ENCODE measurements at places on chromosomes 4 and X.

GRCh38 chr4:175470131-175470530 is 341.9 kb downstream of the GPM6A start:
- no peak overlapping the region for H3K4me3 ChIP-seq
- H3K4me1 ChIP-seq, result no peaks in the 10 kb centered on the region
- H3K36me3 ChIP-seq, result no peaks in the 10 kb centered on the region

GRCh38 chr4:60463857-60464502 is 736.1 kb upstream of the ADGRL3 start:
- H3K4me3 ChIP-seq, result no peak overlapping the region
- H3K4me1 ChIP-seq, result no peaks in the 10 kb centered on the region
- no peak overlapping the region for H3K27ac ChIP-seq
- H3K36me3 ChIP-seq, result no peaks in the 10 kb centered on the region
- H3K27me3 ChIP-seq, result no peaks in the 10 kb centered on the region

DNA sequence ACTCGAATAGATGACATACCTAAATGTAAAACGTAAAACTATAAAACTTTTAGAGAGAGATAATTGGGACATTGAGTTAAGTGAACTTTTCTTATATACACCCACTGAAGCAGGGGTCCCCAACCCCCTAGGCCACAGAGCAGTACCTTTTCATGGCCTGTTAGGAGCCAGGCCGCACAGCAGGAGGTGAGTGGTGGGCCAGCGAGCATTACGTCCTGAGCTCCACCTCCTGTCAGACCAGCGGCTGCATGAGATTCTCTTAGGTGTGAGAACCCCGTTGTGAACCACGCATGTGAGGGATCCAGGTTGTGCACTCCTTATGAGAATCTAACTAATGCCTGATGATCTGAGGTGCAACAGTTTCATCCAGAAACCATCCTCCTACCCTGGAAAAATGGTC is 114.8 kb downstream of the HMX1 start:
- no peak overlapping the region for H3K4me3 ChIP-seq
- no peaks in the 10 kb centered on the region for H3K4me1 ChIP-seq
- no peak for DNase-seq
- H3K27me3 ChIP-seq, result peaks cover 2% of the 10 kb centered on the region
- H3K27ac ChIP-seq, result no peak overlapping the region

DNA sequence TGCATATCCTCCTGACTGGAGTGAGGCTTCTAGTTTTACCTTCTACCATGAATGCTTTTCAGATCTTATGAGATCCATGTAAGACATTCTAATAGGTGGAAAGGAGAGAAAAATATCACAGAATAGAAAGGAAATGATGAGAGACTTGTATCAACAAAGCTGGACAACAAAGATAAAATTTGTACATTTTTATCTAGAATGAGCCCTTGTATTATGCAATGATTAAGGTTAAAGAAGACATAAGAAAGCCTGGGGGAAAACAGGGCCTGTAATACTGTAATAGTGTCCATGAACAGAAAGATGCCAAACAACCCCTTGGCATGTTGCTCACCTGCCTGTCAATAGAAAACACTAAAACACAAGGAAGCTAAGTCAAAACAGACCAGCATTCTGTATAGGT is 44.2 kb upstream of the SCRG1 start:
- DNase-seq, result no peak
- H3K27me3 ChIP-seq, result no peaks in the 10 kb centered on the region
- H3K4me3 ChIP-seq, result no peak overlapping the region
- no peak overlapping the region for H3K27ac ChIP-seq
- no peaks in the 10 kb centered on the region for H3K36me3 ChIP-seq

DNA sequence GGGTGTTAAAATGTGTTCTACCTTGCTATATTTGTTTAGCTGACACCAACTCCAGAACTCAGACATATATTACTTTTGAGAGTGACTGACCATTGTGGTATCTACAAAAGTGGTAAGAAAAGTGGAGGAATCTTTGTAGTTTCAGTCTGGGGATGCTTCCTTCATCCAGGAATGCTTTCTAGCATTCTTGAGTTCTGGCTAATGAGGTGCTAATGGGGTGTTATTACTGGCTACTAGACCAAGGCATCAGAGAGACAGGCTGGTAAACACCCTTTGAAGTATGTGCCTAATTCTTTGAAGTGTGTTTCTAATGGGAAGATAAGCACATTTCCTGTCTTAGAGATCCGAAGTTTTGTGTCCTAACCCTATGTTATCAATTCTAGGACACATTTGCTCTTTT is 310.4 kb downstream of the SPRY1 start:
- H3K27me3 ChIP-seq, result no peaks in the 10 kb centered on the region
- H3K36me3 ChIP-seq, result no peaks in the 10 kb centered on the region
- no peak overlapping the region for H3K27ac ChIP-seq
- no peaks in the 10 kb centered on the region for H3K4me1 ChIP-seq

DNA sequence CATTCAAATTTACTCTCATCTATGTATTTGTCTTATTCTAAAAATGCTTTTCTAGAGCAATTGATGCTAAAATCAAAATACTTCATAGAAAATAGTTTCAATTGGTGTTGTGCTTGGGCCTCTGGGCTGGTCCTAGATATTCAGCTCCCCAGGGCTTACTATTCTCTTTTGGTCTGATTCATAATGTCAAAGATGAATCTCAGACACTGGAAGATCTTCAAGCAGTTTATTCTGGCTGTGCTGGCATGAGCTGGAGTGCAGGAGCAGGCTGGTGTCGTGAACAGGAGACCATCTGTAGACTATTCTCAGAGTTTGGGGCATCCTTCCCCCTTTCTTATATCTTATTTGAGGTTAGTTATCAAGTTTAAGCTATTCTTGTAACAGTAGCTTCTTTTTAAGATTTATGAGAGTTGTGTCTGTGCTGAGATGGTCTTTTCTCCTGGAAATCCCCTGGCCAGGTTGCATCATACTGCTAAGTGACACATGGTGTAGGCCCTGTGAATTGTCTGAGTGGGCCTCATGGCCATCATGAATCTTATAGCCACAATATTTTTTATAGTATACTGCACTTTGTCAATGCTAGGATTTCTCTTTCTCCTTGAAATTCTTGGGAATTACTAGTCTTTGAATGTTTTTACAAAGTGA is 1624.0 kb upstream of the IGFBP7 start:
- DNase-seq, result no peak
- H3K27me3 ChIP-seq, result no peaks in the 10 kb centered on the region
- no peak overlapping the region for H3K4me3 ChIP-seq
- H3K4me1 ChIP-seq, result peaks cover 4% of the 10 kb centered on the region
- H3K36me3 ChIP-seq, result no peaks in the 10 kb centered on the region
- no peak overlapping the region for H3K27ac ChIP-seq

GRCh38 chr4:142557239-142557801 is 288.8 kb downstream of the INPP4B start:
- no peaks in the 10 kb centered on the region for H3K27me3 ChIP-seq
- H3K36me3 ChIP-seq, result no peaks in the 10 kb centered on the region

GRCh38 chr4:105765690-105766407 is 57.3 kb downstream of the GSTCD start:
- H3K36me3 ChIP-seq, result no peaks in the 10 kb centered on the region
- no peak overlapping the region for H3K27ac ChIP-seq
- no peak overlapping the region for H3K4me3 ChIP-seq
- no peaks in the 10 kb centered on the region for H3K4me1 ChIP-seq

GRCh38 chr4:26284536-26284935 is 36.3 kb upstream of the RBPJ start:
- H3K27me3 ChIP-seq, result no peaks in the 10 kb centered on the region
- DNase-seq, result no peak
- H3K4me1 ChIP-seq, result no peaks in the 10 kb centered on the region
- no peak overlapping the region for H3K27ac ChIP-seq

DNA sequence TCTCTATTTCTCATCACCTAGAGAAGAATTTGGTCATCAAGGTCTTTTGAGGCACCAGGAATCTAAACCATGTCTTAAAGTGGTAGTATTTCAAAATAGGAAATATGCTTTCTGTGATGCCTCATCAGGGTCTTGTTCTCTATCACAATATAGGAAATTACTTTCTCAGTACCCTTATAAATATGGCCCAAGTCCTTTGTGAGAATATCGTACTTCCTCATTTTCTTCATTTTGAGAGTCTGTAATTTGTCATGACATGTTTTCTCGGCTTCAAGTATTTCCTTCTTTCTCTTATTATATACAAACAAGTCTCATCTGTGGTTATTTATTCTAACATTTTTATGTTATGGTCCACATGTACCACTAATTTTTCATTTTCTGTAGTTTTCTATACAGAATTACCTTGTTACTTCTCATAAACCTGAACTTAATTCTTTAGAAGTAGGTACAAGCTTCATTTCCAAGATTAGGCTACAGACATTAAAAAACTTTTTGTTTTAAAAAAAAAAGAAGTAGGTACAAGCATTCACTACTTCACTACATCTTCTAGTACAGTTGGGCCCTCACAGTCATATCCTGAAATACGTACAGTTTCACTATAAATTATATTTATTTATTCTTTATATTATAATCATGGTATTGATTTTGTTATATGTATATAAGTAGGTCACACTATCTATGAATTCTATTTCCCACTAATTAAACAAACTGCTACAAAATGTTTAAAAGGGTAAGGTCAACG is 54.4 kb downstream of the KLHL13 start:
- DNase-seq, result no peak
- no peaks in the 10 kb centered on the region for H3K27me3 ChIP-seq
- no peak overlapping the region for H3K4me3 ChIP-seq
- H3K4me1 ChIP-seq, result no peaks in the 10 kb centered on the region
- H3K36me3 ChIP-seq, result no peaks in the 10 kb centered on the region

DNA sequence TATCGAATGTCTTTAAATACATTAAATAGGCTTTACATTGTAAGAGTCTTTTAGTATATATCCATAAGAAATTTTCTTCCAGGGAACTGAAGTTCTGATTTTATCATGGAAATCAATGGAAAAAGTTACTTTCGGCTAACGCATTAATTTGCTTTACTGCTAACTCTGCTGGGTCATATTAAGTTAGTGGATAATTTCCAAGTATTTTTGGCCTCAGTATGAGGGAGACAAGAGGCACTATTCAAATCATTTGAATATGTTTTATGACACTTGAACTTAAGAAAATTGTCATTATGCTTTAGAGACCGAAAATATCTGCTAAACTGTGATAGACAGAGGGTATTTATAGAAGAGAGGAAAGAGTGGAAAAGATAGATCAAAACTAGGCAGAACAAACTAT is 237.5 kb downstream of the PCDH7 start:
- H3K4me1 ChIP-seq, result peaks cover 28% of the 10 kb centered on the region
- no peaks in the 10 kb centered on the region for H3K36me3 ChIP-seq
- H3K27ac ChIP-seq, result no peak overlapping the region
- no peak overlapping the region for H3K4me3 ChIP-seq
- no peaks in the 10 kb centered on the region for H3K27me3 ChIP-seq
